DMS53 (cell line): ENCODE measurements at places on chromosomes 2 and 18.

GRCh38 chr2:27407798-27408491, 1.4 kb downstream of the PPM1G start:
- DNase-seq: peak; percentile 59

DNA sequence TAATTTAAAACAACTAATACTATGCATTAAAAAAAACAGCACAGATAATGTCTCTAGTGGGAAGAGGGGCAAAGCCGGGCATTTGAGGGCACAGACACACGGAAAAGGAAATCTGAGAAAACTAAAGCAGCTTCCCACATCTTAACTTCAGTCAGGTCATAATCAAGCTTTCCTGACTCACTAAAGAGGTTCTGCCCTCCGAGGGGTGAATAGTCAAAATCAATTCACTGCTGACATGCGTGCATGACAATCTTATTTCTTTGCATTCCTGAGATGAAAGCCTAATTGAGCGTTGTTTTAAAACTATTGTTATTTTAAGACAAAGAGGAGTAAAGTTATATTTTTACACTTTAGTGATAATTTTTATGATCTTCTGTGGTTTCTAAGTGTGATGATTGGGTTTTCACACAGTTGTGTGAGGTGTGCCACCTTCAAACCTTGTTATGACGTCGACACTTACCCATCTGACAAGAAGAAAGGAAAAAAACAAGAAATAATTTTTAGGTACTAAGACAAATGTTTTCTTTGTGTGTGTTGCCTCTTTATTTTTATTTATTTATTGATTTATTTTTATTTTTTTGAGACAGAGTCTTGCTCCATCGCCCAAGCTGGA, 90.9 kb downstream of the GATA6 start:
- DNase-seq: no peak

DNA sequence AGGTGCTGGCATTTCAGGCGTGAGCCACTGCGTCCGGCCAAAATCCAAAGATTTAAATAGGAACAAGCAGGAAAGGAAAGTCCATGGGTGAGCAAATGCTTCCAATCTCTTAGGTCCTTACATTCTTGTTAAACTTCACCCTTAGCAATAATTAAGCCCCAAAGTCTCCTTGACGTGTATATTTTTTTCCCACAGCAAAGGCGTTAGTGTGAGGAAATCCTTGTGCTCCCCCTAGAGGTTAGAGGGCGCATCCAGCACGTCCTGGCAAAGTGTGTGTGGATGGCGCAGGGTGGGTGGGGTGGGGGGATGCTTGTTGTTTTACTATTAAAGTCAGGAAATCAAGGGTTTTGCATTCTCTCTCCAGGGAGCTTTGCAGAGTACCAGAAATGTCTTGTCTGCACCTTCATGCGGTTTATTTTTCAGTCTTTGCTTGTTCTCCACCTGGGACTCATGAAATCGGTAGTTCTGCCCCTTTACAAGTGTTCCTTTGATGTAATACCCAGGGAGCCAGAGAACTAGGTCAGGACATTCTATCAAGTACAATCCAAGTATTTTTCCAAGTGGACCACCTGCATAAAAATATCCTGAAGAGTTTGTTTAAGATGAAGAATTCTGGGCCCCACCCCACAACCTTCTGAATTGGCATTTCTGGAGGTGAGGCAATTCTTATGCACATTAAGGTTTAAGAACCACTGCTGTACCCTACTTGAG, 22.2 kb upstream of the ITSN2 start:
- DNase-seq: peak; percentile 83

- no peak for DNase-seq
Measured at GRCh38 chr2:212977152-212977551, 174.3 kb downstream of the IKZF2 start.

DNA sequence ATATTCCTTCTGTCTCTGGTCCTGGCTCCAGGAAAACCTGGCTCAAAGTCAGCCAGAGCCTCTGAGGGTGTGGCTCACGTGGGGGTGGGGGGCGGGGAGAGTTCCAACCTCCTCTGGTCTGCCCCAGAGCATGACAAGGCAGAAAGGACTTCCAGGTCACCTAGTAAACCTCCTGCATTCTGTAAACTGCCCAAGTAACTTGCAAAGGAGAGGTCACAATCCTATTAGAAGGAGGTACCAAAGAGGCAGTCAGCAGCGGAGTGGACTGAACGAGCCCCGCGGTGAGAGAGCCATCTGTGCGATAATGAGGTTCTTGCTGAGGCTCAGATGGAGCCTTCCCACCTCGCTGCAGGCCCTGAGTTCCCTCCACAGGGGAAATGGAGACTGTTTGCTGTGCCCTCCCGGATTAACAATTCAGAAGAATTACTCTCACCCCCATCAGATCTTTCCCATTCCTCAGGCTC, 58.9 kb upstream of the GATA6 start:
- peak; percentile 23 for DNase-seq

- no peak for DNase-seq
Measured at GRCh38 chr2:47485177-47485576, 82.2 kb downstream of the MSH2 start.

DNA sequence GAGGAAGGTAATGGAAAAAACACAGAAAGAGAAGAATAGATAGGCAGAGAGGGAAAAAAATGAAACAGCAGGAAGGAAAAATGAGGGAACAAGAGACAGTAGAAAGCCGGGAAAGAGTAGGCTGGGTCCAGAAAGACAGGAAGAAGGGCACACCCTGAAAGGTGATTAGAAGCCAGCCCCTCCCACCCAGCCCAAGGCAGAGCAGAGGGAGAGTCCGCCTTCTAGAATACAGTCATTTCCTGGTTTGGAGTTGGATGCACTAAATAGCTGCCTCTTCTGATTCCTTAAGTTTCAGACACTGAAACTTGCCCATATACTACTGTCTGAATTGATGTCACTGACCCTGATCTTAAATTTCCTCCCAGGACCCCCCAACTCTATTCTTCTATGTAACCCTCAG, 17.9 kb upstream of the DSG3 start:
- peak; percentile 15 for DNase-seq
